Osteocyte (in vitro differentiated cells): ENCODE measurements at places on chromosomes 4 and X.

DNA sequence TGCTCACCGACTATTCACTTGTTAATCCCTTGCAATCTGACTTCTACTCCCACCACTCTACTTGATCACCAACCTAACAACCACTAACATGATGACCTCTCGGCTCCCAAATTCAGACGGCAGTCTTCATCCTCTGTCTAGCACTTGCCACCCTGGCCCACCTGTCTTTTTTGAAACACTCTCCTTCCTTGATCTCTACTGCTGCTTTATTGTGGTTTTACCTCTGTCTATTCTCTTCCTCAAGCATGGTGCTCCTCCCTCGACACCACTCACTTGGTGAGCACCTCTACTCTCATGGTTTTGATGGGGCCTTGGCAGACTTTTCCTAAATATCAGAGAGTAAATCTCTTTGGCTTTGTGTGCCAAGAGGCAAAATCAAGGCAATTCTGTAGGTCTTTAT is 21.7 kb upstream of the CXCR3 start:
- no peak for DNase-seq

GRCh38 chr4:140557831-140558435 is 10.8 kb downstream of the UCP1 start:
- no peak for DNase-seq

GRCh38 chr4:68906780-68907137 is 44.8 kb downstream of the UGT2A3 start:
- DNase-seq = no peak

GRCh38 chr4:168900080-168900479 is 110.0 kb downstream of the CBR4 start:
- no peak for DNase-seq

GRCh38 chr4:55181010-55182005 is 55.9 kb upstream of the KDR start:
- DNase-seq = no peak
